ENCODE measurements at places on chromosomes 12 and 14.

GRCh38 chr14:72726444-72726843 is 167.5 kb downstream of the DPF3 start:
- peak; percentile 51 for DNase-seq

DNA sequence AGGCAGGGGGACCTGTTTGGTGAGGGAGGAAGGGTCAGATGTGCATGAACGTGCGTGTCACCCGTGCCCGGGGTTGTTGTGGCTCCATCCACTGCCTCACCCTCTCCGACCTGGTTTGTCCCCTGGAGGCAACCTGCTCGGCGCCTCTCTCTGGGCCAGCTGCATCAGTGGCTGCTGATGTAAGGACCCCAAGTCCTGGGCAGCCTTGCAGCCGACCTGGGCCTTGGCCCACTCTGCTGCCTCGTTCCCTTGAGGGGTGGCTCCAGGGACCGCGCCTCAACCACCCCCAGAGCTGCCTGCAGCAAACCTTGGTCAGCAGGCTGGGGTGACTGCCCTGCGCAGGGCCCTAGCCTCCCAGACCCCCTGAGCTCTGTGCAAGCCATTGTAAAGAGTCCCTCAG is 351.7 kb downstream of the TMEM121 start:
- DNase-seq = no peak

DNA sequence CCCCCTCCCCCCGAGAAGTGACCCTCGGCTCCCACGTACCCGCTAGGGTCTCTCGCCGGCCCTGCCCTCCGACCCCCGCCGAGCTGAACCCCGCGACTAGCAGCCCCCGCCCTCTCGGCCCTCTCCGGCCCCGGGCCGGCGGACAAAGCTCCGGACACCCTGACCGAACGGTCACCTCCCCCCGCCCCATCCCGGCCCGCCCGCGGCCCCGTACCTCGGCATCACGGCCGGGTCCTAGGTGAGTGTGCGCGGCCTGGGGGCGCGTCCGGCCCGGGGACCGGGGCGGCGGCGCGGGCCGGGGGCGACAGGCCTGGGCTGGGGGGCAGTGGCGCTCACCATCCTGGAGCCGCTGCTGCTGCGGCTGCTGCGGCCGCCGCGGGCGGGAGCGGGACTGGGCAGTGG is at the start of gene FIGNL2:
FIGNL2 (minus strand) TSS at position 393 of the 402 bp plus-strand sequence. CDS start 26,305 bp downstream, outside the sequence.
- no peak for DNase-seq

DNA sequence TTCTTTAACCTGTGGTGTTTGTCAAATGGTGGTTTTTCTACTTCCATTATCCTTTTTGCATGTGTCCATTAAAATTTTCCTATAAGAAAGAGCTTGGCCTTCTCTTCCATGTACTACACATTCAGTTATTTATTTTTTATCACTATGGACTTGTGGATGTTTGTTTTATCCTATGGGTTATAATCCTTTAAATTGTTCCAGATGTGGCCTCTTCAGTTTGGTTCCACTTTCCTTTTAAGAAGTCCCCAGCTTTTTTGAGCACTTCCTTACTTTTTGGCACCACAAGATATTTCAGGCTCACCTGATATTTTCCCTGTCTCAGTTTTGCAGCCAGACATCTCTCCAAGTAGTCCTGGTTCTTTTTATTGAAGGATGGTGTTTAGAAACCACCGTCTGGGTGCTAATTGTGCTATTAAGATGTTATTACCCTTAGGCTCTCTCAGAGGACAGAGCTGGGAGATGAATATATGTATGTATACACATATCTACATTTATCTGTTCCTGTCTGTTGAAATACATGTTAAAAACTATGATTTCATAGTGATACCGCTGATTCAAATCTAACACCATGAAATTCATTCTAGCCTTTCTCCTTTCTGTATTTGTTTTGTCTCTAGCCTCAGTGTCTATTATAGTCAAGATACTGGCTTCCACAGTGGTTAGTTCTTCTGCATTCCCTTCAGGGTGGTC is 408.5 kb upstream of the RGS6 start:
- no peak for DNase-seq

DNA sequence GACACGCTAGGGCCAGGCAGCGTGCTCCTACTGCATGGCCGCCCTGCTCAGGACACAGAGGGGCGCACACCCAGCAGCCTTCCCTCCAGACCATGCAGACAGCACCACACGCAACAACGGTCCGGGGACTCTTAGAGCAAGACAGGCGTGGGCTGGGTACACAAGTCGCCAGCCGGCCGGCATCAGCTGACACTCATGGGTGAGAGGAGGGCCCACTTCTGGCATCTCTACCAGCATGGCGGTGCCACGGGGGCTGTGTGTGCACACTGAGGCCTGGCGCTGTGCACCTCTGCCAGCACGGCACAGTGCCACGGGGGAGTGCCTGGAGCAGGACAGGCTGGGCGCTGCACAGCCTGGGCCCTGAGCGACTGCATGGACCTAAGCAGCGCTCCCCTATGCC is 6.7 kb upstream of the BTBD6 start:
- no peak for DNase-seq

DNA sequence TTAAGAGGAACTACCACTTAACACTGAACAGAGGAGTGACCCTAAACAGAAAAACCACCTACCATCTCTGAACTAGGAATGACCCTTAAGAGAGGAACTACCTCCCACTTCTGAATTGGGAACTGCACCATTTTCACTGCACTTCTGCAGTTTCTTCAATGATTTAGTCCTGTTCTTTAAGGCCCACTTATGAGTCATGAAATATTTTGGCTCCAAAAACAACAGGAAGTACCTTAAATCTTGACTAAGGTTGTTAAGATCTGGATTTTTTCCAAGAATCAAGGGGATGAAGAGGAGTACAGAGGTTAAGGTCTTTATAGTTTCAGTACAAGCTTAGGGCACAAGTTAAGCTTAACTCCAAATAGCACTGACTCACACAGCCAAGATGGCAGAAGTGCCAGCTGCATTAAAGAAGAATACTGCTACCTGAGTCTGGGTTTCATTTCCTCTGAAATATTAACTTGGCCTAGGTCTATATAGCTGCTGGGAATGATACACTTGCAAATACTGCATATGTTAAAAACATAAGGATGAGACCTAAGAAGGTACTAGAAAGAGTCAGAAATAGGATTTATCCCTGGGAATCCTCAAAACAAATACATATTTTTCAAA is 4.2 kb downstream of the NPC2 start:
- peak; percentile 37 for DNase-seq

DNA sequence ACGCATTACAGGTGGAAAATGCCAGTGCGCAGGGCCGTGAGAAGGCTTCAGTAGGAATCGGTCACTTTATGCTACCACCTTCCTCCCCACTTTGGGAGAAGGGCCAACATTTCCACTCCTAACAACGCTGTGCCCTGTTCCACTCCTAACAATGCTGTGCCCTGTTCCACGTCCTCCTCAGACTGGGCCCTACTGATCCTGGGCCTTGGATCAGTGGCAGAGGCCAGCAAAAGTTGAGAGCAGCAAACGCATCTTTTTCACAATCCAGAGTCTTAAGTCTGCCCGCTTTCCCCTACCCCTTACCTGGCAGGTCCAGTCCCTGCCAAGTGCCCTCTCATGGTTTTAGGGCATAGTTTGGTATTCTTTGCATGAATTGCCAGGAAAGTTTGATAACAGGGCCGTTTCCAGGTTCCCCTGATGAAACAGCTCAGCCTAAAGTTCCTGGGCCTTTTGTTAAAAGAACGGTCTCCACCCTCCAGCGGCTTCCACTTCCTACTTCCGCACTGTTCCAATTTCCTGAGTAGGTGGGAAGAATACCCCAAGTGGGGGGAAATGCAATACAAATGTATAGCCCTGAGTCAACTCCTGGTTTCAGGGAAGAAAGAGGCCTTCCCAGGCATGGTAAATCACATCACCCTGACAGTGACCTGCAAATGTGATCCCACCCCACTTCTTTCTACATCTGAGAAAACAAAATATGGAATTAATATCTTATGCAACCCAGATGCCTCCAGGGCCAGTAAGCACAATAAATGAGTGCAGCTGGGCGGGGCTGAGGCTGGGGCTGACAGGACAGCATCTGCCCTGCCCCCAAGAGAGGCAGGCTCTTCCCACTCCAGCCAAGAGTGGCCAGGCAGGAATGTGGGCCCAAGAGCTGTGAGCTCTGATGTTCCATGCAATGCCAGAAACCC is 15.0 kb downstream of the KCTD10 start:
- peak; percentile 82 for DNase-seq

DNA sequence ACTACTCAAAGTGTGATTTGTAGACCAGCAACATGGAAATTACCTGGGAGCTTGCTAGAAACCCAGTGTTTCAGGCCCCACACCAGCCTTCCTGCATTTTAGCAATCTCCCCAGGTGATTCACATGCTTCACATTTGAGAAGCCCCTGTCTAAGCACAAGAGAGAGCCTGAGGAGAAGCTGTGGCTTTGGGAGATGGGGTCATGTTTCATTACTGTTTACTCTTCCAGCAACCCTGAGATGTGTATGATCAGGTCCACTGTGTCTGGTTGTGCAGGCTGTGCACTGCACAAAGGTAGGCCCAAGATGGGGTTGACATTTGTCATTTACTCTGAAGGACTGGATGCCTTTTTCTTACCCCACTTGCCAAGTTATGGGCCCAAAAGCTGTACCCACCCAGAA is 190.1 kb downstream of the SLC41A2 start:
- no peak for DNase-seq

- no peak for DNase-seq
Measured at GRCh38 chr12:122527478-122527944, 462 bp downstream of the KNTC1 start.

- no peak for DNase-seq
Measured at GRCh38 chr12:39401459-39401858, 41.5 kb downstream of the KIF21A start.

DNA sequence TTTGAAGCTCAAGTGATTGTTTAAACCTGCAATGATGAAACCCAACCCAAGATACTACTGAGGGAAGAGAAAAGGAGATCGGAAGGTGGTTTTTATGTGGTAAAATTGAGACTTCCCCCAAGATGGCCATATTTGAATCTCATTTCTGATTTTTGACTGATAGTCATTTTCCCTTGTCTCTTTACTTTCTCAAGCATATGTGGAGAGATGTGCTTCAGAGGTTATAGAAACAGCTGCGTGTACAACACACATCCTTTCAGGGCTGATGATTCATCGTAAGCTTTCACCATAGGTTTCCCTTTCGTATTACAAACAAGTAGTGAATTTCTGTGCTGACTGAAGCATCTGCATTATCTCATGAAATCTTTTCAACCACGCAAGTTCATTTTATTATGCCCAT is 276.2 kb downstream of the EMP1 start:
- DNase-seq = no peak

- DNase-seq = no peak
Measured at GRCh38 chr12:114817571-114818425, 133.8 kb upstream of the TBX3 start.

GRCh38 chr12:99386907-99387306 is 260.6 kb upstream of the GARIN6 start:
- DNase-seq = no peak

DNA sequence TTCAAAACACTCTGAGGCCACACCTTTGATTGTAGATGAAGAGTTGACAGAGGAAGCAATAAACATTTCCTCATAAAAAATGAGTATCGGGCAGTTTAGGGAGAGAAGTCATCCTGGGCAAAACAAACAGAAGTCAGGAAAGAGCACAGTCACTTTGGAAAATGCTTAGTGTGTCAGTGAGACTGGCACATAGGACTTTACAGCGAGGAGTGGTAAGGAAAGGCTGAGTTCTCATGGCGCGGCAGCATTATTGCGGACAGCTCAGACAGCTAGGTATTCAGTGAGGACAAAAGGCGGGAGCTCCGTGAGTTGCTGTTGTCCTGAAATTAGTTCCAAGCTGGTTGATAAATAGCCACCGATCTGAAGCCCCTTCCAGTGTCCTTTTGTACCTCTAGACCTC is 229.9 kb downstream of the SNAPC1 start:
- DNase-seq = no peak

All from right lung (tissue), 10 donors.